Ovary (tissue), 10 donors: ENCODE measurements at places on chromosomes 7 and 10. TPM values are rescaled to one million over a fixed set of nuclear protein-coding genes. Genes with fewer than 3 reads are reported as not detected.
A peak's percentile ranks its signal among the peaks of the same experiment; 100 is the strongest.

- no peak for DNase-seq
- no peak overlapping the region for H3K27ac ChIP-seq
- H3K4me1 ChIP-seq = no peaks in the 10 kb centered on the region
Measured at GRCh38 chr7:129095258-129095657, 40.3 kb upstream of the TNPO3 start.

DNA sequence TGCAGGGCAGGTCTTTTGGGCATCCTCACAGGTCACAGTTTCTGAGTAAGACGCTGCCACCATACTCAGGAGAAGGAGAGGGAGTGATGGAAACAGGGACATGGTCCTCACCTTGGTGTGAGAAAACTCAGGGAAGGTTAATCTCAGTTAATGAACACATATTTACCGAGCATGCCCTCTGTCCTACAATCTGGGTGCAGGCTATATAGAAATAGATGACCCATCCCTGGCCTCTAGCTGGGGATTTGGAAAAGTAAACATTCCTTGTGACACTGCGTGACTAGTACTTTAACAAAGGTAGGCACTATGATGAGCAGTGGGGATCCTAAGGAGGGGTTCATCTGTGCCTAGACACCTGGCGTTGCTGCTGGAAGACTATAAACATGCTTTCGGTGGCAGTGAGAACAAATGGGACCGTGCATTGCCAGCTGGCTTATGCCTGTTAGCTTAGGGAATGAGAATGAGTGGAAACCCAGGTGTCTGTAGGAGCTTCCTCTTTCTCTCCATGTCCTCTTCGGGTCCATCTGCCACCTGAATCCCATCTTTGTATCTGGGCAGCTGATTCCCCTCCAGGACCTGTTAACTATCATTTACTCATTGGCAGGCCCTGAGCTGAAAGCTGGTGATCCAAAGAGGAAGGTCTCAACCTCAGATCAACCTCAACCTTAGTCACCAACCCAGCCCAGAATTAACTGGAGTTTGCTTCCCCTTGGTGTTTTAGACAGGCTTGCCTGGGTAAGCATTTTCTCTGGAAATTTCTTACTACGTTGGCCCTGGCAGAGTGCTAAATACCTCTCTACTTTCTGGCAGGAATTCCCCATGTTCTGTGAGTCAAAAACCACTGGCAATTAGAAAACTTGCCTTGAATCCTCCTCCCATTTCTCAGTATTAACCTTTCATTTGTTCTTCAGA lies 794 bp downstream of the MBL2 start:
- no peaks in the 10 kb centered on the region for H3K4me1 ChIP-seq
- DNase-seq = no peak
- H3K27ac ChIP-seq = no peak overlapping the region

- H3K36me3 ChIP-seq = no peaks in the 10 kb centered on the region
- no peaks in the 10 kb centered on the region for H3K4me1 ChIP-seq
- no peaks in the 10 kb centered on the region for H3K27me3 ChIP-seq
- DNase-seq = no peak
- H3K4me3 ChIP-seq = no peak overlapping the region
- H3K27ac ChIP-seq = no peak overlapping the region
Measured at GRCh38 chr10:5481121-5481520, 18.2 kb downstream of the CALML5 start.

CRTAC1 gene
- total RNA-seq = 0.43 TPM

- no peak overlapping the region for H3K4me3 ChIP-seq
- H3K4me1 ChIP-seq = no peaks in the 10 kb centered on the region
- no peaks in the 10 kb centered on the region for H3K27me3 ChIP-seq
- H3K36me3 ChIP-seq = no peaks in the 10 kb centered on the region
- DNase-seq = no peak
Measured at GRCh38 chr10:22833781-22834180, 94.1 kb upstream of the ARMC3 start.

DNA sequence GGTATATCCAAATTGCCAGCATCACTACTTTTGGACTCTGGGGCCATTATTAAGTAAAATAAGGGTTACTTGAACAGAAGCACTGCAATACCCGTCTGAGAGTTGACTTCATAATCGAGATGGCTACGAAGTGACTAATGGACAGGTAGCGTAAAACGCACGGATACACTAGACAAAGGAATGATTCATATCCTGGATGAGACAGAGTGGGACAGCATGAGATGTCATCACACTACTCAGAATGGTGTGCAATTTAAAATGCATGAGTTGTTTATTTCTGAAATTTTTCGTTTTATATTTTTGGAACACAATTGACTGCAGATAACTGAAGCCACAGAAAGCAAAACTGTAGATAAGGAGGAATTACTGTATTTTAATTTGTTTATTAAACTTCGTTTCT lies 421.5 kb upstream of the LRGUK start:
- no peak overlapping the region for H3K27ac ChIP-seq
- H3K36me3 ChIP-seq = no peaks in the 10 kb centered on the region
- H3K27me3 ChIP-seq = no peaks in the 10 kb centered on the region
- no peak overlapping the region for H3K4me3 ChIP-seq
- H3K4me1 ChIP-seq = no peaks in the 10 kb centered on the region

DNA sequence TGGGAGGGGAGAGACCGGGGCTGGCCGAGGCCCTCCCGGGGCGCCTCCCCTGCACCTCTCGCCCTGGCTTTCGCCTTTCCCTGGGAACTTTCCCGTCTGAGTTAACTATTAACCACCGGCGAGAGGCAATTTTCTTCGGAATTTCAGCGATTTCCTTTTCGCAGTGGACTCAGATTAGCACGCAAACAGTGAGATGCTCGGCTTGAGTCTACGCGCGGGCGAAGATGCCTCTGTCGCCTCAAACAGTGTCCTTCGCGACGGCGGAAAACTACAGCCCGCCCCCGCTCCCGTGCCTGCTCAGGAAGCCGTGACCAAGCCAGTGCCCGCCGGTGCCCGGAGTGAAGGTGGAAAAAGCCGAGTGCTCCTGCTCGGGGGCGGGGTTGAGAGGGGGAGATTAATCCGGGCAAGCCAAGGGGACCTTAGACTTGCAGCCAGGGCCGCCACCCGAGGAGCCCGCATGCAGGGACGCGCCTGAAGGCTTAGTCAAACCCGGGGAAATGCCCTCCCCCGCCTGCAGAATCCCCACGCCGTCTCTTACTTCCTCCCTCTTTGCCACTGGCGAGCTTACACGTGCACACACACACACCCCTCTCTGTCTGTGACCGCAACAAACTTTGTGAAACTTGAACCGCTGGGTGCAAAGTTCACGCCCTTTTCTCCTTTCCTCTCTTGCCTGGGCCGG lies 14.5 kb upstream of the PAX2 start:
- H3K36me3 ChIP-seq = no peaks in the 10 kb centered on the region
- no peaks in the 10 kb centered on the region for H3K4me1 ChIP-seq
- no peaks in the 10 kb centered on the region for H3K27me3 ChIP-seq

- H3K4me3 ChIP-seq = no peak overlapping the region
- H3K27ac ChIP-seq = no peak overlapping the region
- no peaks in the 10 kb centered on the region for H3K36me3 ChIP-seq
Measured at GRCh38 chr7:35797311-35797710, 3.5 kb upstream of the SEPTIN7 start.

DNA sequence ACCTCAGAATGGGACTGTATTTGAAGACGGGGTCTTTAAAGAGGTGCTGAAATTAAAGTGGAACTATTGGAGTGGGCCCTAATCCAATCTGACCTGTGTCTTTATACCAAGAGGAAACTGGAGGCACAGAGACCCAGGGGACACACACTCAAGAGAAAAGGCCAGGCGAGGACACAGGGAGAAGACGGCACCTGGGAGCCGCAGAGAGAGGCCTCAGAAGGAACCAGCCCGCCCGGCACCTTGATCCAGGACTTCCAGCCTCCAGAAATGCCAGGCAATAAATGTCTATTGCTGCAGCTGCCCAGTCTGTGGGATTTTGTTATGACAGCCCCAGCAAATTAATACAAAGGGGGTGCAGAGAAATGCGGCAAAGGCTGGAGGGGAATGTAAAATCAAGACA lies 10.5 kb downstream of the CARD11 start:
- H3K27me3 ChIP-seq = no peaks in the 10 kb centered on the region
- H3K36me3 ChIP-seq = no peaks in the 10 kb centered on the region
- no peak overlapping the region for H3K4me3 ChIP-seq
- H3K4me1 ChIP-seq = no peaks in the 10 kb centered on the region
- DNase-seq = no peak

- peaks cover 2% of the 10 kb centered on the region for H3K4me1 ChIP-seq
- H3K36me3 ChIP-seq = no peaks in the 10 kb centered on the region
- H3K4me3 ChIP-seq = peak within 1 kb of the TSS; percentile 23
- no peak within 1 kb of the TSS for H3K27ac ChIP-seq
- no peak for DNase-seq
Measured at GRCh38 chr7:111090846-111091245, at the start of gene LRRN3. TSS of gene LRRN3 (plus strand) at chr7:111091127. CDS start at chr7:111122773, 31,646 bp downstream.

- no peak for DNase-seq
- no peak overlapping the region for H3K4me3 ChIP-seq
- no peaks in the 10 kb centered on the region for H3K27me3 ChIP-seq
- H3K27ac ChIP-seq = no peak overlapping the region
- no peaks in the 10 kb centered on the region for H3K4me1 ChIP-seq
Measured at GRCh38 chr7:57205000-57205399, 72.8 kb upstream of the ZNF479 start.

CYP3A5 gene
- total RNA-seq = 34.5 TPM

- no peaks in the 10 kb centered on the region for H3K36me3 ChIP-seq
- no peak overlapping the region for H3K4me3 ChIP-seq
- no peak overlapping the region for H3K27ac ChIP-seq
- peak; percentile 87 for DNase-seq
- H3K27me3 ChIP-seq = no peaks in the 10 kb centered on the region
Measured at GRCh38 chr10:89029785-89030437, 39.3 kb downstream of the FAS start.

DNA sequence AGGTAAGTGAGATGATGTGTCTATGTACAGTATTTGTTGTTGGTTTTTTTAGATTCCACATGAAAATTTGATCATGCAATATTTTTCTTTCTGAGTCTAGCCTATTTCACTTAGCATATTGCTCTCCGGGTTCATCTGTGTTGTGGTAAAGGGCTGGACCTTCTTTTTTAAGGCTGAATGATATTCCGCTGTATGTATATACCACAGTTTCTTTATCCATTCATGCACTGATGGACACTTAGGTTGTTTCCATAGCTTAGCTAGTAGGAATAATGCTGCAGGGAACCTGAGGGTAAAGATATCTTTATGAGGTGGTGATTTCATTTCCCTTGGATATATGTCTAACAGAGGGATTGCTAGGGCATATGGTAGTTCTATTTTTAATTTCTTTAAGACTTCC lies 80.8 kb downstream of the FAM107B start:
- DNase-seq = no peak
- no peak overlapping the region for H3K27ac ChIP-seq

HOXA7 gene
- 0.23 TPM for total RNA-seq

GARIN1A gene
- total RNA-seq = 3.2 TPM

GRCh38 chr10:95728526-95728925 lies 27.4 kb upstream of the ENTPD1 start:
- H3K4me3 ChIP-seq = no peak overlapping the region
- DNase-seq = no peak
- H3K4me1 ChIP-seq = no peaks in the 10 kb centered on the region
